KBM-7 (cell line): ENCODE measurements at places on chromosomes 5 and 9.

- DNase-seq: no peak
Observed at GRCh38 chr9:19113964-19114679, 11.4 kb upstream of the HAUS6 start.

GRCh38 chr5:178209334-178210072 lies 5.2 kb downstream of the HNRNPAB start:
- no peak for DNase-seq

GRCh38 chr9:134291961-134292871 lies 34.0 kb upstream of the RXRA start:
- no peak for DNase-seq

- no peak for DNase-seq
Observed at GRCh38 chr9:134869554-134870300, 10.9 kb upstream of the FCN2 start.

DNA sequence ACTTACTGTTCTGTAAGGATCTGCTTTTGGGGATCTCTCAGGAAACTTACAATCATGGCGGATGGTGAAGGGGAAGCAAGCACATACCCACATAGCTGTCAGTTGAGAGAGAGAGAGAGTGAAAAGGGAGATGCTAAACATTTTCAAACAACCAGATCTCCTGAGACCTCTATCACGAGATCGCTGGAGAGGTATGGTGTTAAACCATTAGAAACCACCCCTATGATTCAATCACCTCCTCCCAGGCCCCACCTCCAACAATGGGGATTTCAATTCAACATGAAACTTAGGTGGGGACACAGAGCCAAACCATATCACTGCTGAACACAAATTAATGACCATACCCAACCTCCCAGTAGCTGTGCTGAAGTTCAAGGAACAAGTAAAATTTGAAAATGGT lies 48.2 kb upstream of the PRDM9 start:
- no peak for DNase-seq

GRCh38 chr5:150141544-150142184 lies 14.0 kb downstream of the PDGFRB start:
- no peak for DNase-seq

DNA sequence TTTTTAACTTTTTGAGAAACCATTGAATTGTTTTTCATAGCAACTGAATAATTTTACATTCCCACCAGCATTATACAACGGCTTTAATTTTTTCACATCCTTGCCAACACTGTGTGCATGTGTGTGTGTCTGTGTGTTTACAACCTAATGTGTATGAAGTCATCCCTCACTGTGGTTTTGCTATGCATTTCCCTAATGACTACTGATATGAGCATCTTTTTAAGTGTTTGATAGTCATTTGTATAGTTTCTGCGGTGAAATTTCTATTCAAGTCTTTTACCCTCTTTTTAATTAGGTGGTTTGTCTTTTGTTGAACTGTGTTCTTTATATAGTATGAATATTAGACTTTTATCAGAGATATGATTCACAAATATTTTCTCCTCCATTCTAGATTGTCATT lies 263.1 kb upstream of the COX7C start:
- no peak for DNase-seq

DNA sequence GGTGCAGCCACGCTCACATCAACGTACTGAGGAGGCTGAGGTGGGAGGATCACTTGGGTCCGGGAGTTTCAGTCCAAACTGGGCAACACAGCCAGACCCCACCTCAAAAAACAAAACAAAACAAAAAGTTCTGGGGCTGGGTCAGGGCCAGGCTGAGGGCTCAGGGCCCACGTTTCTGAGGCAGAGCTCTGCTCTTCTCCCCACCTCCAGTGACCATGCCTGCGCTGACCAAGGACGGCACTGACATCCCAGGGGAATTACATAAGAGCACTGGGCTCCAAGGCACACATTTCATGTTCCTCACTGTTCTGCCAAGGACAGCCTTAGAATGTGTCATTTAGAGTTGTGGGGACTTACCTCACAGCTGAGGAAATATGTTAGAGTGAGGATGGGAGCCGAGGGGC lies 40.4 kb upstream of the TESK1 start:
- no peak for DNase-seq

GRCh38 chr5:89277816-89278215 lies 394.8 kb upstream of the MEF2C start:
- DNase-seq: no peak

DNA sequence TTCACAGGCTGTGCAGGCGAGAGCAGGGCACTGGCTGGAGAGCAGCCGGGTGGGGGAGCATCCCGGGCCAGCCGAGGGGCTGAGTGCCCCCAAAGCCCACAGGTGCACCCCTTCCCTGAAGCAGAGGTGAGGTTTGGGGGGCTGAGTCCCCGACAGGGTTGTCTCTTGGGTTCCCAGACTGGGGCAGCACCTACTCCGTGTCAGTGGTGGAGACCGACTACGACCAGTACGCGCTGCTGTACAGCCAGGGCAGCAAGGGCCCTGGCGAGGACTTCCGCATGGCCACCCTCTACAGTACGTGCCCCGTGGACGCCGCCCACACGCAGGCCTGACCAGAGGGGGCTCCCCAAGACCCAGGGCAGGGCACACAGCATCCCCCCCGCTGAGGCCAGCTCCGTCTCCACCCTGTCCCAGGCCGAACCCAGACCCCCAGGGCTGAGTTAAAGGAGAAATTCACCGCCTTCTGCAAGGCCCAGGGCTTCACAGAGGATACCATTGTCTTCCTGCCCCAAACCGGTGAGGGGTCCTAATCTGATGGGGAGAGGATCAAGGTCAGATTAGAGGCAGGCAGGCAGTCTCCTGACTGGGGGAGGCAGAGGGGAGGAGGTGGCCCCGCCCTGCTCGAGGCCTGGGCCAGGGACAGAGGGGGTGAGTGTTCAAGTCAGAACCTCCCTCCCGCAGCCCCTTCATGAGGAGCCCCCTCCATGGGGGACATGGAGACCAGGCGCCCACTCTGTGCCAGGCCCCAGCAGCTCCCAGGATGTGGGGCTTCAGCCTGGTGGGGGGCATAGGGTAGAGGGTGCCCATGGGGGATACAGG lies 2.7 kb downstream of the PTGDS start:
- no peak for DNase-seq

- DNase-seq: peak; percentile 76
Observed at GRCh38 chr9:109903515-109904138, 123.6 kb downstream of the PALM2AKAP2 start.

DNA sequence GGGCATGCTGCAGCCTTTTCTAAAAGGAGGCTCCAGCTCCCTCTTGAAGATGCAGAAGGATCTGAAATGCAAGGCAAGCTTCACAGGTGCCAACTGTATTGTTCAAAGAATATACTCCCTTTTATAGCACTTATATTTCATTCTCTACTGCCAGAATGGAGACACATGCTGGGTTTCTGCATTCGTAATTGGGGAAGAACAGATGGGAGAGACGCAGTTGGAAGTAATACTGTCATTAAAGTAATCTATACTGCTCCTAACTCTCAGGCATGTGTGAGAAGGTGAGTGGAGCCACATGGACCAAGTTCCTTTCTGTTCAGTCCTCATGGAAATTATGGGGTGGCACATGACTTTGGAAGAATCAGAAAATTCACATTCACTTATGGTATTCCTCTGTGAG lies 226.4 kb downstream of the TRIM32 start:
- DNase-seq: no peak

GRCh38 chr5:113437111-113437510 lies 2.3 kb upstream of the TSSK1B start:
- no peak for DNase-seq

DNA sequence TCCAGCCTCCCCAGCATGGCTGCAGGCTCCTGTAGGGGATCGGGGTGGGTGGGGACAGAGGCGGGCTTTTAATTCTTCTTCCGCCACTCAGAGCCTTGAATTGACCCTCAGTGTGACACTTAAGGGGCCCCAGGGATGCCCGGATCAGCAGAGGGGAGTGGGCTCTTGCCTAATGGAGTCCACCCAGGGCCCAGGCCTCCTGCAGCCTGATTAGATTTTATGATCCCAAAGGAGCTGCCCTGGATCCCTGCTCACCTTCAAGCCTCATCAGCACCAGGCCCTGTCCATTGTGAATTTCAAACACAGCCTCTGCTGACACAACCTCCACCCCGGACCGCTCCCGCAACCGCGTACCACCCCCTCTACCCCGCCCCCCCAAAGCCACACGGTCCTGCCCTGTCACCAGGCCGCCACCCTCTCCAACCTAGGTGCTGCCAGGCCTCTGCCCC lies 214.1 kb upstream of the IER5L start:
- no peak for DNase-seq

GRCh38 chr5:151002250-151002649 lies 18.1 kb upstream of the GPX3 start:
- DNase-seq: peak; percentile 49
